Activated naive CD8-positive, alpha-beta T cell treated with anti-CD3 and anti-CD28 coated beads, Interleukin-2, amount 10 ng/mL, durations not matched to agents 7 days and 5 days (primary cell): ENCODE measurements at places on chromosomes 4 and X. TPM values are rescaled to one million over a fixed set of nuclear protein-coding genes. Genes with fewer than 3 reads are reported as not detected.

DNA sequence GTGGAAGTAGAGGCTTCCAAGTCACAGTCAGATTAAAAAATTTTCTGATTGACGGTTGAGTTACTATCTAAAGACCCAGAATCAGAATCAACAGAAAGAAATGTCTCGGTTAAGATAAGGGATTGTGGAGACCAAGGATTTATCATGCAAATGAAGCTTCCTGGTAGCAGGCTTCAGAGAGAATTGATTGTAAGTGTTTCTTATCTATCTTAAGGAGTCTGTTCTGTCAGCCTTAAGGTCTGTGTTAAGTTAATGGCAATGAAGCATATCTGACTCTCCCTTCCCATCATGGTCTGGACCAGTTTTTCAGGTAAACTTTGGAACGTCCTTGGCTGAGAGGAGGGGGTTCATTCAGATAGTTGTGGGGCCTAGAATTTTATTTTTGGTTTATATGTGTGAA lies 780.2 kb downstream of the FAM133A start:
- H3K27ac ChIP-seq: no peak overlapping the region
- DNase-seq: no peak
- no peaks in the 10 kb centered on the region for H3K4me1 ChIP-seq
- no peak overlapping the region for H3K4me3 ChIP-seq

- no peaks in the 10 kb centered on the region for H3K4me1 ChIP-seq
- no peaks in the 10 kb centered on the region for H3K36me3 ChIP-seq
- no peak for DNase-seq
- H3K27ac ChIP-seq: no peak overlapping the region
- H3K27me3 ChIP-seq: no peaks in the 10 kb centered on the region
These were observed 298.7 kb upstream of the TENM3 start for GRCh38 chr4:181944527-181944926.

GRCh38 chr4:73871511-73872310 lies 2.5 kb downstream of the CXCL1 start:
- no peaks in the 10 kb centered on the region for H3K4me1 ChIP-seq
- H3K27ac ChIP-seq: no peak overlapping the region
- H3K27me3 ChIP-seq: peaks cover 16% of the 10 kb centered on the region
- H3K36me3 ChIP-seq: no peaks in the 10 kb centered on the region

GRCh38 chr4:71938776-71939175 lies 93.0 kb upstream of the NPFFR2 start:
- H3K4me3 ChIP-seq: no peak overlapping the region
- no peaks in the 10 kb centered on the region for H3K4me1 ChIP-seq
- H3K27me3 ChIP-seq: no peaks in the 10 kb centered on the region
- no peak for DNase-seq
- H3K27ac ChIP-seq: no peak overlapping the region
- H3K36me3 ChIP-seq: no peaks in the 10 kb centered on the region

DNA sequence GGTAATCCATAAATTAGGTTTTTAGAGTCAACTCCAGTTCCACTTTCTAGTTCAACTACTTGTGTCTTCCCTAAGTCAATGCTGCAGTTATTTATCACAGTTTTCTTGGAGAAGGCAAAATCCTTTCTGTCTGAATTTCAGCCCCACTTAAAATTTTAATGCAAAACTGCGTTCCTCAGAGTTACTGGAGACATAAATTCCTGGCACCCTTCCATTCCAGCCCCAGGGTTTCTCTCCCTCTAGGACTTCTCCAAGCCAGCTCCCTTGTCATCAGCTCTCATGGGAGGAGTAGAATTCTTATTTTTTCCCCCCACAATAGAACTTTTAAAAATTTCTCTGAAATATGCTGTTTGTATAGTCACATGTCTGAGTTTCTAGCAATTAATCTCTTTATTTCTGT lies 50.6 kb upstream of the PHOX2B start:
- no peak overlapping the region for H3K4me3 ChIP-seq
- no peaks in the 10 kb centered on the region for H3K27me3 ChIP-seq
- no peaks in the 10 kb centered on the region for H3K4me1 ChIP-seq
- H3K27ac ChIP-seq: no peak overlapping the region
- no peaks in the 10 kb centered on the region for H3K36me3 ChIP-seq

DNA sequence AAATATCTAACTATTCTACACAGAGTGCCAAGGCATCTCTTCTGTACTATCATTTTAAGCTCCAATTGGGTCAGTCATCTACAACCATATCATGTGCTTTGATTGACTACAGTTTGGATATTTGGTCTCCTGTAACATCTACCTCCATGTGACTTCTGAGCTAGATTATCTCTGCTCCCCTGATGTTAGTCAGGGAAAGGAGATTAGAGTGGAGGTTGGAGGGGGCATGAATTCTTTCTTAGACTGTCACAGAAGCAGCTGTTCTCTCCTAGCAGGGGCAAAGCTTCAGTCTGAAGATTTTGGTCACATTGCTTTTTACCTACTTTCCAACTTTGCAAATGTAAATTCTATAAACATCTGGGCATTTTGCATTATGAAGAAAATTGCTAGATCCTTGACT lies 62.6 kb upstream of the C4orf54 start:
- no peaks in the 10 kb centered on the region for H3K36me3 ChIP-seq
- no peak overlapping the region for H3K27ac ChIP-seq
- H3K4me3 ChIP-seq: no peak overlapping the region
- H3K27me3 ChIP-seq: peaks cover 7% of the 10 kb centered on the region

The IL2RG gene
- total RNA-seq: 395 TPM

The FHL1 gene
- total RNA-seq: 19.2 TPM

The ADAMTS3 gene
- not detected for total RNA-seq
